ENCODE measurements at places on chromosomes 12 and 14.
A peak's percentile ranks its signal among the peaks of the same experiment; 100 is the strongest.

DNA sequence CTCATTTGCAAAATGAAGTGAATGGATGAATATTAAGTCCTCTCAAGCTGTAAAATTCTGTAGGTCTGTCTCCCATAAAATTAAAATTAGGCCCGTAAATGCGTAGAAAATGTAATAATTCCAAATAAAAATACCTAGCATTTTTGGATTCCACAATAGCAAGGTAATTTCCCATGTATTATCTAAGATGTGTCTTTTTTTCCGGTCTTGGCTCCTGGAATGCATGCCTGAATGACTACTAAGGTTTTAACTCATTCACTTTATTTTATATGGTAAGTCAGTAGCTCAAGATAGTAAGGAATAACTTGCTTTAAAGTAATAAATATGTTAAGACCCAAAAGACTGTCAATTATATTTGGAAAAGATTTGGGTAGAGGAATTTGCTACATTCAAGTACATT is 11.1 kb downstream of the TXNRD1 start:
- DNase-seq: no peak

DNA sequence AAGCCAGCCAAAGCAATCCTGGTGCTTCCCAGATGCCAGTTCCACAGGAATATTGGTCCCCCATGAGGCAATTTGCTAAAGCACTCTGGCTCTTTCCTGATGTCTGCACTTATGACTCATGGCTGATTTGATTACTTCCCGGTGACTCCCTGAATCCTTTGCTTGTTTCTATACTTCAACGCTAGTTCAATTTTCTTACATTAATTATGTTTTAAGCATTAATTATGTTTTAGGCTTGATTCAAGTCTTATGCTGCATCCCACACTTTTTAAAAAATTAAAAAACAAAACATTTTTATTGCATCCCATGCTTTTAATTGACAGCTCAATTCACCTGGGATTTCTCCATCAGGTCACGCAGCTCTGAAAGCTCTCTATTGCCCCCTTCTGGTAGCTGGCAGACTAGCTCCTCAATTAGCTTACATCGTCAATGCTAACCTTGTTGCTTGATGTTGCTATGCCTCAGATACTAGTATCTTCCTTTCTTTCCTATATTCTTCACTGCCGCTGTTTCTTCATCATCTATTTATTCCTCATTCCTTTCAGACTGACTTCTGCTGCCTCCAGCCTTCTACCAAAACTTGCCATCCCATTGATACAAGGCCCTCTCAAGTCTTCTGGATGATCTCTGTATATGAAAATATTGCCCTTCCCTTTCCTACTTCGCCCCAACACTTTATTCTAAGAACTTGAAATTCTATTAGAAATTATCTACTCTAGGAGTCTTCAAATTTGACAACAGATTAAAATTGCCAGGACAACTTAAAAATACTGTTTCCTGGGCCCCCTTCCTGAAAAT is 32.0 kb downstream of the TSHR start:
- peak; percentile 74 for DNase-seq

DNA sequence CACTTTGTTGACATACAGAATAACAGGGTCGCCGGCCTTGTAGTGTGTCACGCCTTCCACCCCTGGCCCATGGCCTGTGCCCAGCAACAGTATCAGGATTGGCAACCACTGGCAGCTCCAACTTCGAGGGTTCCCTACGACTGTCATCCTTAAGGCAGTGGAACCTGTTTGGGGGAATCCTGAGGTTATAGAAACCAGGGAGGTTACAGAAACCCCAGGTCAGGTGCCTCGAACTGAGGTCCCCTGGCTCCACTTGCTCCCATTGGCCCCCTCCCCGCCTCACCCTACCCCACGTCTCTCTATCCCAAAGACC is 412 bp downstream of the TM9SF1 start:
- no peak for DNase-seq

GRCh38 chr14:49942090-49942489 is 49.2 kb downstream of the ARF6 start:
- no peak for DNase-seq

DNA sequence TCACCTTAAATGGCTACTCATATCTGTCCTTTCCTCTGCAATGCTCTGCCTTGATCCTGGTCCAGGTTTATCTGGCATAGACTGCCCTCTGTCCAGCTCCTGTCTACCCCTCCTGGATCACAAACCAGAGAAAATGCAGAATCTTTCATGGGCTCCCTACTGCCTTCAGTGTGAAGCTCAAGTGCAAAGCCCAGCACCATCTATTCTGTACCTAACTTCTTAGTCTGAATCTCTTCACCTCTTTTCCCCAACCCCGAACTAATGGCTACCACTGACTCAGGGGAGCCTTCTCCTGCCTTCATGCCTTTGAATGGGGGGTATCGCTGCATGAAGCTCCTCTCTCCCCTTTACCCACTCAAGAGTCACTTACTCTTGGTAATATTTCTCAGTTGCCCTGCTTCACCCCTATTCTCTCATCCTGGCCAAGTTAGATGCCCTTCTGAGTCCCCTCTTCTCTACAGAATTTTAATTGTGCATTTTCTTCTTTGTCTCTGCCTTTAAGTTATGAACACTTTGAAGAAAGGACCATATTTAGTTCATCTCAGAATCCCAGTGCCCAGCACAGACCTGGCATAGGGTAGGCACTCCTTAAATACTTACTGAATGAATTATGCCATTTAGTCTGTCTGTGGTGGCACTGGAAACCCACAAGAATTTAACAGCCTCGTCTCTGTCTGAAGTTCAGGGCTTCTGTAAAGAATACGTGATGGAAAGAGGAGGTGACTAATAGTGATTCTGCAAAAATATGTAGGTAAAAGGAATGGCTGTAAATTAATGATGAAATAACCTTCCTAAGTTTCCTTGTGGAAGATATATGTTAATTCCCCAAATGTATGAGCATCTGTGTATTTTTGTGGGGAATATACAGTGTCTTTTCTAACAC is 191.3 kb upstream of the AMIGO2 start:
- no peak for DNase-seq
